Cardiac fibroblast (primary cell): ENCODE measurements at places on chromosomes 16 and 17.

- no peak for DNase-seq
These were observed 1.2 kb downstream of the TMC6 start for GRCh38 chr17:78127239-78127887.

DNA sequence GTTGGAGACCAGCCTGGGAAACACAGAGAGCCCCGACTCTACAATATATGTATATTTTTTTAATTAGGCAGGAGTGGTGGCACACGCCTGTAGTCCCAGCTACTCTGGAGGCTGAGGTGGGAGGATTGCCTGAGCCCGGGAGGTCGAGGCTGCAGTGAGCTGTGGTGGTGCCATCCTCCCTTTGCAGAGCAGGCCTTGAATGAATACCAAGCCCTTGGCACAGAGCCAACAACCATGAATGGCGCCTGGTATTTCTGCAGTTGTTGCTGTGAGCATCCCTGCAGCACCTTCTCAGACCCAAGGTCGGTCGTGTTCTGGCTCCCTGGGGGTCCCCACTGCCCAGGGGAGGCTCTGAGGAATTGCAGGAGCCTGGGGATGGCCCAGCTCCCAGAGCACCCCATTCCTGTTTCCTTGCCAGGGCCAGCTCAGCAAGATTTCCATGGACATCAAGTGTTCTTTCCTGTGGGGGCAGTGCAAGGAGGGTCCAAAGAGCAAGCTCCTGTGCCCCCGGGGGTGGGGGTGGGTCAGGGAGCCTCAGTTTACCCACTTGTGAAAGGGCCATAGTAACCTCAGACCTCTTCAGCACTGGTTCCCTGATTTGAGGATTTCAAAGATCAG is 25.6 kb upstream of the RMI2 start:
- DNase-seq, result no peak

GRCh38 chr16:22372882-22373661 is 1.3 kb downstream of the CDR2 start:
- DNase-seq, result no peak

- DNase-seq, result no peak
These were observed 26.1 kb upstream of the CBFA2T3 start for GRCh38 chr16:89002851-89003830.

- DNase-seq, result no peak
These were observed 64.5 kb downstream of the RAI1 start for GRCh38 chr17:17745476-17746455.

DNA sequence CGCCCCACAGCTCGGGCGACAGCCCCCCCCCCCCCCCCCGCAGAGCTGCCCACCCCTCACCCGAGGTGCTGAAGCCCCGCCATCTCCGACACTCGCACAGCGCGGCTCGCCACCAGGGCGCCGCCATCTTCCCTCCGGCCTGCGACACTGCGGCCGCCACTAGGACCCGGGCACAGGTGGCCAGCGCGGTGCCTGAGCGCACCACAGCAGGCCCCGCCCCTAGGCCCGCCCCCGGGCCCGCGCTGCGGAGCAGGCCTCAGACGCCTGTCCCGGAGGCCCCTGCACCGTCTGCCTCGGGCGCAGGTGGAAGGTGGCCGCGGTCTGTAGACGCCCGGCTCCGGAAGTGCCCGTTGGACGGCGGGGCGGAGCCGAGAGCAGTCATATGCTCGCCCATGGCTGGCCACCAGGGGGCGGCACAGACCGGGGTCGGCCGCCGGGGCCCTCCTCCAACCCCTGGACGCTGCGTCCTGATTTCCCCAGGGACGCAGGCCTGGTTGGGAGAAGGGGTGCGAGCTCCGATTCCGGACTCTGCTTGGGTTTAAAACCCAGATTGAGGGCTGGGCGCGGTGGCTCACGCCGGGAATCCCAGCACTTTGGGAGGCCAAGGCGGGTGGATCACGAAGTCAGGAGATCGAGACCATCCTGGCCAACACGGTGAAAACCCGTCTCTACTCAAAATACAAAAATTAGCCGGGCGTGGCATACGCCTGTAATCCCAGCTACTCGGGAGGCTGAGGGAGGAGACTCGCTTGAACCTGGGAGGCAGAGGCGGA is at the start of gene MRPL38:
Gene MRPL38 (minus strand): TSS at position 136 of the 773 bp plus-strand sequence. CDS start 9 bp downstream, at position 127.
- peak; percentile 96 for DNase-seq

- DNase-seq, result no peak
These were observed at the start of the genes KCTD19 and LRRC36 for GRCh38 chr16:67326472-67327309. TSS of gene KCTD19 (minus strand) at chr16:67326741. CDS start at chr16:67326707, 34 bp downstream. TSS of gene LRRC36 (plus strand) at chr16:67326815. CDS start at chr16:67326863, 48 bp downstream.

DNA sequence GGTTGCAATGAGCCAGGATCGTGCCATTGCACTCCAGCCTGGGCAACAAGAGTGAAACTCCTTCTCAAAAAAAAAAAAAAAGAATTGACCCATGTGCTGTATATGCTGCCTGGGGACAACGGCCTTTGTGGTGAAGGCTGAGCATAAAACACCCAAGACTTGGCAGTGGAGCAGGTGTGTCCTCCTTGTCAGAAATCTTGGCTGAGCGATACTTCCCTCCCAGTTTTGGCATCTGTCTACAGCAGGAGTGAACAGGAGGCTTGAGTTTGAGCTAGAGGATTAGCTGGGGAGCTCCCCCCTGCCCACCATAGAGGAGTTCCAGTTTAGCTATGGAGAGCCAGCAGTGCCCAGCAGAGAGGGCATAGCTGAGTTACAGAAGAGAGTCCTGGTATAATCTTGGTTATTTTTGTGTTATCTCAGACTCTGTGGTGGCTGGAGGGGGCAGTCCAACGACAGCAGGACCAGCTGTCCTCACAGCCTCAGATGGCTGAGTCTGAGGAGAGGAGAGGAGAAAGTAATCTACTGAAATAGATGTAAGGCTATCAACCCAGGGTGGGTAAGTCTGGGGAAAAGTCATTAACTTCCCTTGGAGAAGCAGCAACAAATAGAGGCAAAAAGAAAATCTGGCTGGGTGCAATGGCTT is 18.4 kb downstream of the SP2 start:
- DNase-seq, result no peak

GRCh38 chr17:79696610-79696982 is 34.1 kb upstream of the ENPP7 start:
- no peak for DNase-seq

DNA sequence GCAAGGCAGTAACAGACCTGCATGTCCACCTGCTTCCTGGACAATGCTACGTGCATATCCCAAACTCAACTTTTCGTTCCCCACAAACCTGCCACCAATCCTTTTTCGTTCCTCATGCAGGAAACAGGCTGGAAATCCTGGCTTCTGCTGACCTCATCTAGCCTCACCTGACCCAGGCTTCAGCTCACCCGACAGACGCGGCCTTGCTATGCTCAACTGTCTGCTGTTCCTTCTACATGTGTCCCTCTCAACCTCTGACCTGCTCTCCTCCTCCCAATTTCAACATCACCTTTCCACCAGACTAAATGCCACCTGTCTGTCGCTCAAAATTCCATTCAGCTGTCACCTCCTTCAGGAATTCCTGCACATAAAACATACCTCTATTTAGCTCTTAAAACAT is 44.5 kb downstream of the XPO6 start:
- DNase-seq, result no peak

- DNase-seq, result peak; percentile 55
These were observed 46.0 kb downstream of the TNRC6A start for GRCh38 chr16:24775455-24775854.

GRCh38 chr17:80780381-80781198 is 211.1 kb upstream of the CHMP6 start:
- DNase-seq, result no peak

- no peak for DNase-seq
These were observed 290.4 kb upstream of the HSBP1 start for GRCh38 chr16:83517398-83517797.

DNA sequence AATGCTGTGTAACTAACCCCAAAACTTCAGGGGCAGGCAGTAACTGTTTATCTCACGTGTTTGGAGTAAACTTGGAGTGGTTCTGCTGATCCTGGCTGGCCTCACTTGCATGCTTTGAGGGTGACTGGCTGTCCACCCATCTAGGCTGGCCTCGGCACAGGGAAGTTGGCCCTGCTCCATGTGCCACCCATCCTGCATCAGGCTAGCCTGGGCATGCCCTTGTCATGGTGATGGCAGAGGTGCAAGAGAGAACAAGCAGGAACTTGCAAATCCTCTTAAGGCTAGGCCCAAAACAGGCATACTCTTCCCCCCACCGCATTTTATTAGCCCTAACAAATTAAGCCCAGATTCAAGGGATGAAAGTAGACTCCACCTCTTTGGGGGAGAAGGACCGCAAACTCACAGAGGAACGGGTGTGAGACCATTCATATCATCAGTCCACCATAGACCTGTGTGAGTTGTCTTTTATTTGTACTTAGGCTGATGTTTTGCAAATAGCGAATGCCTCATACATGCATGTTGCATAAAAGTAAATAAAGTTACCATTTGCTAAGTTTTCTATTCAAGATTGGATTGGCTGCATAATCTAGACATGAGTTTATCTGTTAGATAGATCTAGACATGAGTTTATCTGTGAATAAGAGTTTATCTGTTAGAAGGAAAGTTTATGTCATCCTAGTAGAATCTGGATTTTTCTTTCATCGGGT is 221.0 kb downstream of the CCDC182 start:
- peak; percentile 30 for DNase-seq

- no peak for DNase-seq
These were observed 3.0 kb downstream of the SETD6 start for GRCh38 chr16:58518083-58518979.

DNA sequence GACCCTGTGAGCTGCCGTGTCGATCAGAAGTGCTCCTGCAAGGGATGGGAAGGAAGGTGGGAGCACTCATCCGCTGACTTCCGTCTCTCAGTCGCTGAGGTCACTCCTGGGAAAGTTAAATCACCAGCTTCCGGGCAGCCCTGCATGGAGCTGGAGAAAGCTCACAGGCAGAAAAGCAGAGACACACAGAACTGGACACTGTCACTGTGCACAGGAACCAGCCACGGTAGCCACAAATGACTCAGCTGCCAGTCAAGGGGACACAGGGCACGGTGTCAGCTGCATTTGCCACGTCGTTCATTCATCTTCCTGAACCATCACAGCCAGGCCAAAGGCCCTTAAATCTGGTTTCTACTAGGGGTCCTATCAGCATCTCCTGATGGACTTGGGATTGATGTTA is 226.4 kb upstream of the PSMD7 start:
- DNase-seq, result no peak

- DNase-seq, result peak; percentile 72
These were observed 63.3 kb upstream of the MTMR4 start for GRCh38 chr17:58577696-58578095.

DNA sequence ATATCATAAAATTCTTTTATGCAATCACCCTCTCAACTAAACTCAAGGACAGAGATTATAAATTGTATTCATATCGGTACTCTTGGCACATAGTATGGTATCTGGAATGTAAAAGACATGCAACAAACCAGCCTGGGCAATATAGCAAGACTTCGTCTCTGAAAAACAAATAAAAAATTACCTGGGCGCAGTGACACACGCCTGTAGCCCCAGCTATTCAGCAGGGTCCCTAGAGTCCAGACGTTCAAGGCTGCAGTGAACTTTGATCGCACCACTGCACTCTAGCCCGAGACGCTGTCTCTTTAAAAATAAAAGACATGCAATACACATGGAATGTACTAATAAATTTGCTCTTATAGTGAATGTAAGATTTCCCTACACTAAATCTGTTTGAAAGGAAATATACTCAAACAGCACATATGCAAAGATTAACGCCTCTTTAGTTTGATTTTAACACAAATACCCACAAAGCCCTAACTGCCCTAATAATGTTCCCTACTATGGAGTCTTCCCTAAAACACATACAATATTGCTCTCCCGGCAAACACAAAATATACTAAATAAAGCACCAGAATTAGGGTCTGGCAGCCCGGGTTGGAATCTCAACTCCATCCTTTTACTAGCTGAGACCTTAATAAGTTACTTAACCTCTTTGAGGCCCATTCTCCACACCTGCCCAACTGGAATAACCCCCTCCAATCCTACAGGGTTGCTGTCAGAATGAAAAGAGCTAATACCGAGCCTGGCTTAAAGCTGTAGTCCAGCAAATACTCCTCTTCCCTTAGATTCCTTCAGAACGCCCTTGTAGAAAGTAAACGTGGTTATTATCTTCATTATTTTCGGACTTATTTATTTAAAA is 1.2 kb downstream of the ABCA5 start:
- no peak for DNase-seq

- no peak for DNase-seq
These were observed 6.2 kb downstream of the TUFM start for GRCh38 chr16:28839899-28840298.

DNA sequence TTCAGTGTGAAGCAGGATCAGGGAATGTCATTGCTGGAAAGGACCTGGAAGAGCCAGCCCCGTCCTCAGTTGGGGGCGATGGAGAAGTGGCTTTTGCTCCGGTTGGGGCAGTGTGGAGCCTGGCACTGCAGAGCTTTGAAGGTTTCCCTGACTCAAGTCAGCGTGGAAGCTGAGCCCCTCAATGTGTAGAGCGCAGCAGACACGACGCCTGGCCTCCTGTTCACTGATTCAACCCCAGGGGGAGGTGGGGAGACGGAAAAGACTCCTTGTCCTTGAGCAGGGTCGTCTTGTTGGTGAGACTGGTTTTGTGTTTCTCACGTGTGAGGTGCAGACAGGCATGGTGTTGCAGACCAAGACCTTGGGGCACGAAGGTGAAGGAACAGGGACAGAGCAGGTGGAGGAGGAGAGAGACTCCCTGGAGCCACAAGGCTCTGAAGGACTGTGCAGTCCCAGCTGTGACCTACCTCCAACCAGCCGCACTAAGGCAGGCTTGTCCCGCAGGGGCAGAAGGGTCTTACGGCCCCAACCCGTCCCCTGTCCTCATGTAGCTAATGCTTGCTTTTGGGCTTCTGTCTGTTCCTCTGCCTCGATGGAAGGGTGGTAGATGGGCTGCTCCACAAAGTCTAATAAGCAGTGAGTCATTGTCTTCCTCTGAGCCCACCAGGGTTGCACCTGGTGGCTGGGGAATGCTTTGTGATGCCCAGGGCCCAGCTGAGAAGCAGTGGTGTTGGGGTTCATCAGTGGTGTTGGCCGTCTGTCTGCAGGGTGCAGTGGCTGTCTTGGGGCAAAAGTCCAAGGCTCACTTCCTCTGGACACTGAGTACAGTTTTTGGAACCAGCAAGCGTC is 47.8 kb downstream of the MPRIP start:
- DNase-seq, result no peak

GRCh38 chr17:7831233-7831632 is 2.8 kb upstream of the KDM6B start:
- DNase-seq, result no peak

GRCh38 chr16:13070268-13070667 is 168.9 kb downstream of the SHISA9 start:
- DNase-seq, result no peak

GRCh38 chr16:81654346-81654745 is 124.7 kb upstream of the PLCG2 start:
- peak; percentile 8 for DNase-seq

GRCh38 chr16:31025339-31025738 is 8.0 kb upstream of the STX4 start:
- DNase-seq, result no peak
